ENCODE measurements at places on chromosomes 11 and 22.

DNA sequence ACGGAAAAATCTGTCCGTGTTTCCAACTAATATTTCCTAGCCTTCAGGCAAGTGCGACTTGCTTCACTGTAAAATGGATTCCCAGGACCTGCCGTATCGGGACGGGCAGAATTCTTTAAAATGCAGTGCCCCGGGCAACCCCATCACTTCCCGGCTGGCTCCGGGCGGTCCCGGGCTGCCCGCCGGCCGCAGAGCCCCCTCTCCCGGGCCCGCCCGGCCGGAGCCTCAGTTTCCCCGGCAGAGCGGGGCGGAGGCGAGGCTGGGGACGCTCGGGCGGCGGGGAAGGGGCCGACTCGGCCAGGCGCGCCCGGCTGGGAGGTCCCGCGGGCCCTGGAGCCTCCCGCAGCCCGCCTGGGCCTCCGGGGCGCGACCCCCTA, 84.2 kb upstream of the WNT7B start:
- no peak for DNase-seq

DNA sequence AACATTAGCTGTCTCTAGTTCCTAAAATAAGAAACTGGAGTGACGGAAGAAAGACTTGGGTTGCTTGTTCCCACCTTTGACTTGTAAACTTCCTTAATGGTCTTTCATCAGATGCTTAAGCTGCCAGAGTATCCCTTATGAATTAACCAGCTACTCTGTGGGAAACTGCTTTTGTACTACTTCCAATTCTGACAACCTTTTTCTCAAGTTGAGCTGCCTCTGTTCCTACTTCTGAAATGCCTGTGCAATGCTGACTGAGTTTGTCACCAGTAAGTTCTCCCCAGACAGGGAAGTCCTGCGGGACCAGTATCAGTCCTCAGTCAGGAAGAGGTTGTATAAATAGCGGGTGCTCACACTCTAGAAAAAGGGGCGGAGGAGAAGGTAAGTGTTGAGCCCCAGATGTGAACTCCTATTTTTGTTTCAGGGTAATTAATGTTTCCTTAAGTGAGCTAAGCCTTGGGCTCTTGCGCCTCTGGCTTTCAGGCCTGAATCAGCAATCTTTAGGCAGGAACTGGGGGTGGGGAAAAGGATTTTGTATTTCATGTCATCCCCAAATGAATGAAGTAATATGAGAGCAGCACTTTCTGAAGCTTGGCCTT, 67.2 kb downstream of the CECR2 start:
- no peak for DNase-seq

DNA sequence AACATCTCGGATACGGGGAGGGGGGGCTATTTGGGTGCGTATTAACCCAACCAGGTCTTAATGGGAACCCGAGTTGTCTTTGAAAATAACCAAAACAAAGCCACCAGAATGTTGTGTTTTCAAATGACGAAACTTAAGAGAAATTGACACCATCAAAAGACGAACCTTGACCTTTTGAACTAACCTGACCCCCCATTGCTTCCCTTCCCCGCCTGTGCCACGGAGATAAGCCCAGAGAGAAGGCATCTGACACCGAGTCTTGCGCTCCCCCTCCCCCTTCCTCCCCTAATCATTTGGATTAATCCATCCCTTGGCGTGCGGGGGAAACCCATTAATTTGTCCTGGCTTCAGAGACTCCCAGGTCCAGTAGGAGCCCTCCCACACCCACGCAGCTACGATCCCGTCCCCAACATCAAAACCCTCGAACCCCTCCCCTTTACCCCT, 4.5 kb upstream of the GCAT start:
- no peak for DNase-seq

- DNase-seq, result no peak
Observed at GRCh38 chr11:95262994-95263765, 32.2 kb upstream of the SESN3 start.

DNA sequence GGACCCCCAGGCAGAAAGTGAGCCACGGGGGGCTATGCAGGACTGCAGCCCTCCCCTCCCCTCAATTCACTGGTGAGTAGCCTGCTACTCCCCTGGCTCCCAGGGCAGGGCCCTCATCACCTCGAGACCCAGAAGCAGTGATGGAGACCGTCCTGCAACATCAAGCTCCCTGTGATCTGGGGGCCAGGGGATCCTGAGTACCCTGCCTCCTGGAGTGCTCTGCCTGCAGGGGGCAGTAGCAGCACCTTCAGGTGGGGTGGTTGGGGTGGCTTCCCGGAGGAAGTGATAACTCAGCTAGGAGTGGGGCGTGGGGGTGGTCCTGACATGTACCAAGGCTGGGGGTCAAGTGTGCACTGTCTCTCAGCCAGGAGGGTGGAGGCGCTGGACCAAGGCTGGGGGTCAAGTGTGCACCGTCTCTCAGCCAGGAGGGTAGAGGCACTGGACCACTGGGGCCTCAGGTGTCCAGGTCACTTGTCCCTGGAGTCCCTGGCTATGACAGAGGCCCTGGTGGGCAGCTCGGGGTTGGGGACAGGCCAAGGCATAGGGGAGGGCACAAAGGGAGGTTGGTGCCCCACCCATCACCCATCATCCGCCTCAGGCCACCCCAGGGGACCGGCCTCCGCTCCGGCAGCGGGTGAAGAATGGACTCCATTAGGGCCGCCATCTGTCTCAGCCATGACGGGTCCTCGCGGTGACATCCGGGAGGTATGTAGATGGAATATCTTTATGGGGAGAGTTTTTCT, 9.4 kb downstream of the RTN4R start:
- DNase-seq, result no peak

GRCh38 chr11:120350637-120351036, 14.4 kb downstream of the ARHGEF12 start:
- DNase-seq, result no peak

DNA sequence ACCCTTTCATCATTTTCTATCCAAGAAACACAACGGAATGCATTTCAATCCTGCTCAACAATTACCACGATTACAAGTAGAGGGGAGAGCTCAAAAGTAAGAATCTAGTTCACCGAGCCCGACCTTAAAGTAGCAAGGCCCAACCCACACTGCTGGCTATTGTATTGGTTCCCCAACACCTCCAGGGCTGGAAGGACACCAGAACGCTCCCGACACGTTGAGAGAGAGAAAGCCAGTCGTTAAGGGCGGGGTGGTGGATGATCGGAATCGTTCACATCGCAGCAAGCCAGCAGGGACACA, 690 bp downstream of the CKAP5 start:
- DNase-seq, result no peak

DNA sequence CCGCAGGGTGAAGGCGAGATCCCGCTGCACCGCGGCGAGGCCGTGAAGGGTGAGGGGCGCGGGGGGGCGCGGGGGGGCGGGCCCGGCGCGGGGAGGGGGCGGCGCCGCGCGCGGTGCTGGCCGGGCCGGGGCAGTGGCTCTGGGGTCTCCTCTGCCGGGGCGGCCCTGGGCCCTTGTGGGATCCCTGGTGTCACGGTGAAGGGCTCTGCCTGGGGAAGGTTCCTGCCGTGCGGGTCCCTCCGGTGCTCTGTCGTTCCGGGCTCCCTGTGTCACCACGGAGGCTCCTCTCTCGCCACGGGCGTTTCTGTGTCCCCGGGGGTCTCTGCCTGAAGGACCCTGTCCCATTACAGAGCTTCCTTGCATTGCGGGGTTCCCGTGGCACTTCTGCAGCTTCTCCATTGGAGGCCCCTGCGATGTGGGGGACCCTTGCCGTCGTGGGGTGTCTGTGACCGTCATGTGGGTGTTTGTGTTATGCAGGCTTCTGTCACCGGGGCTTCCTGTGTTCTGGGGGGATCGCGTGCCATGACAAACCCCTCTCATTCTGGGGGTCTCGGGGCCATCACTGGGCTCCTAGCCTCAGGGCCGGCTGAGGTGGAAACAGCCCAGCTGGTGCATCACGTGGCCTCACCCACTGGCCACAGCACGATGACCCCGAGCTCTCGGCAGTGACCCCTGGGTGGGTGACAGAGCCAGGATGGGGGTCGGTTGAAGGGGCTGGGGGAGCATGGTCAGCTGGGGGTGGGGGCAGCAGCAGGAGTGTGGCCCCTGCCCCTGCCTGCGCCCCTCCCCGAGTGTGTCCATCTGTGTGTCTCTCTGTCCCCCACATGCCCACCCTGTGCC, 25.3 kb downstream of the SHANK3 start:
- DNase-seq, result no peak

DNA sequence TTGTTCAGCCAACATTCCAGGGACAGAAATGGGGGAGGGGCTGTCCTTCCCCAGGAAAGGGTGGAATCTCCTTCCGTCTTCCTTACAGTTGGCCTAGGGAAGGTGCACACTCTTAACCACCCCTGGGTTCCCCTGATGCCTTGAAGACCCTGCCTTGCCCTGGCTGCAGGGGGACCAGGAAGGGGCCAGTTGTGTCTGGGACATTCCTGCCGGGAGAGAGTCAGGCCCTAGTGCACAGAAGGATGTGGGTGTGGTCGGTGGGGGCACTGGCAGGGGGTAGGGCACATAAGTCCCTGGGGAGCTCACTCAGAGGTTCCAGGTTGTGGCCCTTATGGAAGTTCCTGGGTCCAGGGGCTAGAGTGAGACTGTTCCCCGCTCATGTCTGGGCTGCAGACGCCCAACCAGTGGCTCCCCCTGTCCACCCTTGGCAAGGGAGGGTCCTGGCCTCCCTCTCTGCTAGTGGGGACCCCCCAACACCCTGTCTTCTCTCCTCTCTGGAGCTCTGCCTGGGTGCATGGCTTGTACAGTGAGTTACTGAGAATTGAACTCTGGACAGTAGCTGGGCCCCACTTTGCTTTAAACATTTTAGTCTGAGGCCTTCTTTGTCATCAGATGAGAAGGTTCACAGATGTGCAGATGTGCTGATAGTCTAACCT, 2.0 kb upstream of the APOBEC3A start:
- no peak for DNase-seq

GRCh38 chr11:63855975-63856374, 17.1 kb downstream of the MARK2 start:
- DNase-seq, result no peak

- DNase-seq, result no peak
Observed at GRCh38 chr11:48082771-48083170, 102.4 kb downstream of the PTPRJ start.

- no peak for DNase-seq
Observed at GRCh38 chr11:44779736-44780520, 53.2 kb downstream of the TSPAN18 start.

DNA sequence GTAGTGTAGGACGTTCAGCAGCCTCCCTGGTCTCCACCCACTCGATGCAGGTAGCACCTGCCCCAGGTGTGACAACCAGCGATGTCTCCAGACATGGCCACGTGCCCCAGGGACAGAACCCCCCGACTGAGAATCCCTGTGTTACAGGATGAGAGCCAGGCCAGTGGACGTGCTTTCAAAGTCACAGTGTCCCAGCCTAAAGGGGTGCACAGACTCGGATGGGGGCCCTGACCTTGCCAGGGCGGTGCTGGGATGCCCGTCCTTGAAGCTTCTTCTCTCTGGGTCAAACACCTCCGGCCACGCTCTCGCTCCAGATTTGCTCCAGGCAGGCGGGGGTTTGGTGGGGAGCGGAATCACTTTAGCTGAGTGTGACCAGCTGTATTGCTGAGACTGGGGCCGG, 23.3 kb upstream of the GAL start:
- no peak for DNase-seq

DNA sequence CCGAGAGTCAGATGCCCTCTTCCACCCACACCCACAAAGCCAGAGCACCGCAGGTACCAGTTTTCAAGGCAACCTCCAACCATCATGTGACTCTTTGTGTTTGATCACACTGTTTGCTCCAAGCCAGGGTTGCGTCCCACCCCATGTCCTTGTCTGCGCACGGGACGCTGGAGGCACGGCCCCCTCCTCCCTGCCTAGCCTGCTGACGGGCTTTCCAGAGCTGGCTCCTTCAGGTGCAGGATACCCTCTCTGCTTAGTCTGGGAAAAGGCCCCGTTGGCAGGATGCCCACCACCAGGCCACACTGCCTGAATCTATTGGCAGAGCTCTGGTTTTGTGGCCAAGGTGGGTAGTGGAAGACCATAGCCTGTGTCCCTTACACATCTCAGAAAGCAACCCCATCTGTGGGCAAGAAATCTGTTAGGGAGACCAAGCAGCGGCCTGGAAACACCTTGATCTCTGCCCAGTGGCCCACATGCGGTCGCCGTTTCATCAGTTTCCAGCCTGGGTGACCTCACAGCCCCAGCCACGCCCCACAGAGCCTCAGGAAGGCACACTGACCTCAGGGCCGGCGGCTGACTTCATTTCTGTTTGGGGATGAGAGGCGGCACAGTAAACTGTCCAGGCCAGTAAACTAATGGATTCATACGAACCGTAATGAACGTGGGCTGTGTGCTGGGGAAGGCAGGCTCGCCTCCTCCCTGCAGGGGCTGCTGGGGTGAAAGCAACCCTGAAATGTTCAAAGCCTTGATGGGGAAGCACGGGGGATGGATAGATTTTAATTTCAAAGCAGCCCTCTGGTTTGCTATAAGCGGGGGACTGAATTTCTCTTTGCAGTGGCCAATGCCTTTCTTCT, 25.8 kb downstream of the CDPF1 start:
- DNase-seq, result no peak

DNA sequence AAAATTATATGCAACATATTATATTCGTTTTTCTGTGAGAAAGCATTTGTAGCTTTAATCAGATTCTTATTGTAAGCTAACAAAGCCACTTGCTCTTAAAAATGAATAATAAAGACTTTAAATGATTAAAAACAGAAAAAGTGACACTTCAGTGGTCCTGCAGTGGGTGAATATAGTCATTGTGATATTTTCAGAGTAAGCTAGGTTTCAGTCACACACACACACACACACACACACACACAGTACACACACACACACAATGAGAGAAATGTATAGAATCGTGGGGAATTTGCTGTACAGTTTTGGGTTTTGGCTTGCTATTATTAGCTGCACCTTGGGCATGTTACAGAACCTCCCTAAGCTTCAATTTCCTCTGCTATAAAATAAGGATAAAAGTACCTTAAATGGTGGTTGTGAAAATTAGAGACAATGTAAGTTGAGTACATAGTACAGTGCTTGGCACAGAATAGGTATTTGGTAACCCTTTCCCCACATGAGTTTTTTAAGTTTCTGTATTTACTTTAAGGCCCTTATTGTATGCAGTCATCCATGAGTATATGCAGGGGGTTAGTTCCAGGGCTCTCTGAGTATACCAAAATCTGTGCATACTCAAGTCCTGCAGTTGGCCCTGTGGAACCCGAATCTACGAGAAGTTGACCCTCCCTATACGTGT, 39.8 kb downstream of the CSTPP1 start:
- no peak for DNase-seq

DNA sequence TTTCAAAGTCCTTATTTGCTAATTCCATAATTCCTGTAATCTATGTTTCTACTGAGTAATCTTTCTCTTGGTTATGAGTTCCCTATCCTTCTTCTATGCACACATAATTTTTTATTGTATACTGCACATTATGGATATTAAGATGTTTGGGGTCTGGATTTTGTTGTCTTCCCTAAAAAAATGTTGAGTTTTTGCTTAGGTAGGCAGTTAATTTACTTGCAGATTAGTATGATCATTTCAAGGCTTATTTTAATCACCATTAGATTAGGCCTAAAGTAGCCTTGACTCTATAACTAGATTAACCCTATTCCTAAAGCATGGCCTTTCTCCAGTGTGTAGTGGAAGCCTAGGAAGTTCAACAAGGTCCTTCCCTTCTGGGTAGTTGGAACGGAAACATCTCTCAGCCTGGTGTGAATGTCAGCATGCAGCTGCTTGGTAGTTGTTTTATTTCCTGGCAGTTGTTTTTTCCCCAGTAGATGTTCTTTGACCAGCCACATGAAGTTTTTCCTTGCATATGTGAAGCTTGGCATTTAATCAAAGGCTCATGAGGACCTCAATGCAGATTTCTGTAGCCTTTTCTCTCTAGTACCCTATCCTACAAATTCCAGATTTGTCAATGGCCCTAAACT, 419.3 kb upstream of the NARS2 start:
- DNase-seq, result no peak

GRCh38 chr11:100990931-100991330, 138.7 kb downstream of the PGR start:
- DNase-seq, result no peak
